ENCODE measurements at places on chromosomes 4 and X. TPM values are rescaled to one million over a fixed set of nuclear protein-coding genes. Genes with fewer than 3 reads are reported as not detected.

GRCh38 chr4:153058671-153059060 is 122.5 kb downstream of the FHDC1 start:
- no peak for DNase-seq

GRCh38 chrX:39630344-39630743 is 467.4 kb downstream of the BCOR start:
- DNase-seq, result no peak

The PTCHD1 gene
- not detected for total RNA-seq

The ASB12 gene
- not detected for total RNA-seq

The PLK4 gene
- total RNA-seq, result 3.6 TPM

The GAGE12H gene
- total RNA-seq, result not detected

The NDP gene
- not detected for total RNA-seq

- peak; percentile 28 for DNase-seq
Observed at GRCh38 chr4:40629401-40630334, at the start of gene RBM47. Gene RBM47, minus strand, starts transcription at chr4:40629864. Its CDS starts 190,971 bp downstream, at chr4:40438893.

Measured in lung microvascular endothelial cell (primary cell).